RWPE1 (cell line): ENCODE measurements at places on chromosomes 2 and 18.

DNA sequence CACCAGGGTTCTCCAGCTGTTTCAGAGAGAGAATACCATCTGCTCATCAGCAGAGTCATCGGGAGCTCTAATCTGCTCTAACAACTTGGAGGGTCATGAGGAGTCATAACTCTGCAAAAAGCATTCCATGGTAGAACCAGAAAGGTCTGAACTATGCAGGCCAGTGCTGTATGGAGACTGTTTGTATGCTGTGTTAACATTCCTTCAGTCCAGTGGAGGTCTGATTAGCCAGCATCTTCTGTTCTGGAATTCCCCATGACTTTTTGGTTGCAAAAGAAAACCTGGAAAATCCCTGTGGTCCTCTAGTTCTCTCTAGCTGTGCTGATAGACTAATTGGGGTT is 9.4 kb upstream of the ITGB6 start:
- DNase-seq: no peak

- no peak for DNase-seq
These were observed 908.4 kb upstream of the CRIM1 start for GRCh38 chr2:35447215-35447614.

DNA sequence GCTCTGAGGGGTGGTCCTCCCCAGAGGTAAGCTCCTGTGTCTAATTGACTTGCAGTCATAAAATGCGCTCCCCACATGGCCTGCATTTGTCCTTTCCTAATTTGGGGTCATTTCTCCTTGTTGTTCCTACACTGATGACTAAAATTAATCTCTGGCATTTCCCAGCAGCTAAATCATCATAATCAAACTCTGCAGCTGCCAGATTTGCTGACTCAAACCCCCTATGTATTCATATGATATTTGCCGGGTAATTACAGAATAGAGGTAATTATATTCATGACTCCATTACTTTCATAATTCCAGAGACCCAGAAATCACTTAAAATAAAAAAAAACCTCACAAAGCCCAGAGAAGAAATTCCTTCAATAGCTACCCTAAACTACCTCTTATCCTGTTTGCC is 331.4 kb upstream of the KLHL29 start:
- no peak for DNase-seq

- no peak for DNase-seq
These were observed 111.7 kb upstream of the TNP1 start for GRCh38 chr2:216971593-216971992.

GRCh38 chr2:222470802-222471468 is 46.6 kb downstream of the SGPP2 start:
- DNase-seq: no peak

- peak; percentile 9 for DNase-seq
These were observed 14.9 kb downstream of the ZDBF2 start for GRCh38 chr2:206289391-206289790.

DNA sequence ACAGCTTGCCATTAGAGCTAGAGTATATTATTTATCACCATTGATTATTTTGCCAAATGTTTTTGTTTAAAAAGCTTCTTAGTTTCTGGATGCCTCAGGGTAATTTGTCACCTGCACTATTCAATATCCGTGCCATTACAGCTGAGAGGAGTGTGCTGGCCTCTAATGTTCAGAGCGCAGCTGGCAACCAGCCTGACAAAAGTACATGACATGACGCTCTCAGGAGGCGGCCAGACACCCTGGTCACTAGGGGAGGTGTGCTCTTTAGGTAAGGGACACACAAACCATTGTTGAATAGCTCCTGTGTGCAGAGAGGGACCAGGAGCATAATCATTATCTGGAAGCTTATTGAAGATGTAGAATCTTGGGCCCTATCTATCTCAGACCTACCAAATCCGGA is 20.3 kb downstream of the LIMS1 start:
- DNase-seq: no peak

GRCh38 chr2:231930593-231931281 is 4.5 kb upstream of the NPPC start:
- DNase-seq: no peak

DNA sequence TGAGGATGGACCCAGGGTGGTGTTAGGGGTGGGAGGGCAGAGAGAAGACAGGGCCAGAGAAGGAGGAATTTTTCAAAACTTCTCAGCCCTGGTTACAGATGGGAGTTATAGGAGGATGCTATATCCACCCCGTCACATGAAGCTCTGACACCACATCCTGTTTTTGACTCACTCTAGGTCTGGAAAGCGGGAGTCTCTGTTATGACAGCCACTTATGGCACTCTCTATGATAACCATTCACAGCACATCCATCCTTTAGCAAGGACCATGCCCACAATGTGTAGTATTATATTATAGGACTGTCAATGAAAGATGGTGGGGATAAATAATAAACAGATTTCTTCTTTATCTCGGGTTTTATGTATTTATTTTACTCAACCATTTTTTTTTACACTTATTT is 461.2 kb downstream of the CDH2 start:
- no peak for DNase-seq

- no peak for DNase-seq
These were observed 125.0 kb upstream of the WDSUB1 start for GRCh38 chr2:159411460-159411859.

DNA sequence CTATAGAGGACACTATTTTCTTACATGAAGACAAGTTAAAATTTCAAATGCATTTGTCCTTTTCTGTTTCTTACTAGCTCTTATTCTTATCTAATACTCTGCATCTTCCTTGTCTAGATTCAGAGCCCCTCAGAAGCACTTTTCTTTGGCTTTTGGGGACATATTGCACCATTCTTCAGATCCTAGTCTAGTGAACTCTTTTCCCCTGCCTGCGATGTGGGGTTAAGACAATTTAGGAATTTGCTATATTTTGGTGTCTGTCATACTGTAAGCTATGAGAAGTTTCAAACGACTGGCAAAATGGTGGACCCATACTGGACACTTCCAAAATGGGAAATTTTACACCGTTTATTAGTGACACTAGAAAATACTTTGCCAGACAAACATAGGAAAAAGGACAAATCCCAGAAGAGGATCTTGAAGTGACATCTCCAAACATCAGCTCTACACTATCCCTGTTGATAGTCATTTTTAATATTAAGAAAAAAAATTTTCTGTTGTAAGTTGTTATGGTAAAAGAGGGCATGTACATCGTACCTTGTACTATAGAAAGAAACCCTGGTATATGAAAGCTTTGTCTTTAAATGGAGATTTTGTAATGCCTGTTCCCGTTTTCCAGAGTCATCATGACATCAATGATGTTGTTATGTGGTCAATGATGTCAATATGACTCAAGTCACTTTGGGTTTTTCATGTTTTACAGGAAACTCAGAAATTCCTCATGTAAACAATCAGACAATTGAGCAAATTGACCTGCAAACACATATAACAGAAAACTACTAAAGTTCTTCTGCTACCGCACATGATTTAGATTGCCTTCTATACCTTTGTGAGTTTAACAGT is 4.4 kb upstream of the KYNU start:
- peak; percentile 20 for DNase-seq

GRCh38 chr18:38033282-38033681 is 467.7 kb upstream of the CELF4 start:
- DNase-seq: no peak

- peak; percentile 85 for DNase-seq
These were observed 10.6 kb downstream of the DNAJB2 start for GRCh38 chr2:219289537-219290361.

- DNase-seq: no peak
These were observed 1506.6 kb downstream of the LRP1B start for GRCh38 chr2:140624200-140624599.

GRCh38 chr2:216570357-216570756 is 62.9 kb upstream of the IGFBP2 start:
- DNase-seq: no peak

DNA sequence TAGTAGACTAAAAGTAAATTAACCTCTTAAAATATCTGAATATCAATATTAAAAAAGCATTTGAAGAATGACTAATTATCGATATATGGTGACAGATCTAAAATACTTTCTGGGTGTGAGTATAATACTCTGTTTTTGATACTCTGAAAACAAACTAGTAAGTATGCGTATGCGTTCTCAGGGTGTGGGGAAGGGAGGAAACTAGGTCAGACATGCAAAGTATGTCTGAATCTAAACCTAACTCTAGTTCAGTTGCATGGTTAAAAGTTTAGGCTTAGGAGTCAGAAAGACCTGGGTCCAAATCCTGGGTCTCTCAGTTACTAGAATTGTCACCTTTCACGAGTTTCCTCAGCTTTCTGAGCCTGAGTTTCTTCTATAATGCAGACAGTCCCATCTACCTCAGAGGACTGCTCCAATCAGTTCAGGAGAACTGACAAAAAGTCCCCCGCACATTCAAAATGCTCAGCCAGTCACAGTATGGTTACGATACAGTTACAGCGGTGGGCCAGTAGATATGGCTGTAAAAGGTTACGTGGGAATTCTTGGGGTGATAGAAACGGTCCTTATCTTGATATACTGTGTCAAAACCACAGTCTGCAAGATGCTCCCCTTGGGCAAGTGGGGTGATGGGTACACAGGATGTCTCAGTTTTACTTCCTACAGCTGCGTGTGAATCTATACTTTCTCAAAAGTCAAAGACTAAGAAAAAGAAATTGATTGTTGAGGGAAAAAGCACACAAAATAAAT is 29.2 kb downstream of the UNC50 start:
- DNase-seq: no peak

- peak; percentile 41 for DNase-seq
These were observed 5.8 kb downstream of the ARHGAP25 start for GRCh38 chr2:68740400-68740914.

- DNase-seq: no peak
These were observed 39.5 kb downstream of the RNU4ATAC start for GRCh38 chr2:121570036-121570666.

DNA sequence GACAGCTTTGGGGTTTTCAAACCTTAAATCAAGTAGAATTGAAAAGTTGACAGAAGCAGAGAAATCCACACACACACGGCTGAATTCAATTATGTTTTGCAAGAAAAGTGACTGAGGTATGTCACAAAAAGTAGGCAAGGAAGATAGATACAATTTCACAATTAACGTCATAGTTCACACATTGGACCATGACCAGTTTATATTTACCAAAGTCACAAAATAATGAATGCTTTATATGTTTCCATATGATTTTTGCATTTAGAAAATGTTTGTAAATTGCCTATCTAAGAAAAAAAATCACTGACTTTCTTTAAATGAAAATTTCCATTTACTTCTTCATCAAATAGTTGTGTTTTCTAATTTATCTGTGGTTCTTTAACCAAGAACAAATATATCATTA is 29.4 kb upstream of the ZNF516 start:
- no peak for DNase-seq

GRCh38 chr2:3197308-3197707 is 180.3 kb downstream of the EIPR1 start:
- no peak for DNase-seq

GRCh38 chr2:236342951-236343350 is 78.7 kb upstream of the ASB18 start:
- no peak for DNase-seq

DNA sequence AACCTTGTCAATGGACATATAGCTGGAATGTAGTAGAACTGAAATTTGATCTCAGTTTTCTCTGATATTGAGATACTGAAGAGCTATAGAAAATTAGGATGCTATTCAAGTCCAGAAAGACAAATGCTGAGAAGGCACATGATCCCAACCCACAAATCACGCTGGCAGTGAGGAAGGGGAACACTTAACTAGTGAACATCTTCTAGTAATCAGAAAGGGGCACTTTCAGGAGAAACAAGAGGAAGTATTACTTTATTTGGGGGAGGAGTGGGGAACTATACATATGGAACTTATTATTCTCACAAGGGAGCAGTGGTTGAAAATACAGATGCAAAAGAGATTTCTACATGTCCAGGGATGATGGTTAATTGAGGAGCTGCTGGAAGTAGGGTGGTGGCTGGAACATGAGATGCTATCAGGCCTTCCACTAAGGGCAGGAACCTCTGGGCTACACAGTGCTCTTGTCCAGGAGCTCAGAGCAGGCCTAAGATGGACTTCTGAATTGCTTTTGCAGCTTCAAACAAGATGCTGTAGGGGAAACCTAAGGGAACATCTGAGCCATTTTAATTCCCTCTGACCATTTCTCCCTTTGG is 79.3 kb downstream of the TGFA start:
- DNase-seq: no peak

- no peak for DNase-seq
These were observed 473.2 kb upstream of the SPHKAP start for GRCh38 chr2:228654707-228655106.

- DNase-seq: no peak
These were observed 82.4 kb downstream of the EXOC6B start for GRCh38 chr2:72743481-72743880.

GRCh38 chr2:64562148-64562784 is 38.1 kb downstream of the AFTPH start:
- DNase-seq: no peak

GRCh38 chr2:67237288-67237687 is 159.8 kb upstream of the ETAA1 start:
- no peak for DNase-seq

DNA sequence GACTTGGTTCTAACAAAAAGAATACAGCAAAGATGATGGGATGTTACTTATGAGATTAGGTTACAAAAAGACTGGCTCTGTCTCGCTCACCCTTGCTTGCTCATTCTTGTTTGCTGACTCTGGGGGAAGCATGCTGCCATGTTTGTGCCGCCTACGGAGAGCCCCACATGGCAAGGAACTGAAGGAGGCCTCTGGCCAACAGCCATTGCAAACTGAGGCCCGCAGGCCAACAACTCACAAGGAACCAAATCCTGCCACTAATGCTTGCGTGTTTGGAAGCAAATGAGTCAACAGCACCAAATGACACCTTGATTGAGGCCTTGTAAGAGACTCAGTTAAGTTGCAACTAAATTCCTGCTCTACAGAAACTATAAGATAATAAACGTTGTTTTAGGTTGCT is 297.6 kb upstream of the STON1 start:
- no peak for DNase-seq

GRCh38 chr18:32438173-32438572 is 32.5 kb downstream of the GAREM1 start:
- no peak for DNase-seq

- no peak for DNase-seq
These were observed 68.9 kb upstream of the ITM2C start for GRCh38 chr2:230795856-230796255.

DNA sequence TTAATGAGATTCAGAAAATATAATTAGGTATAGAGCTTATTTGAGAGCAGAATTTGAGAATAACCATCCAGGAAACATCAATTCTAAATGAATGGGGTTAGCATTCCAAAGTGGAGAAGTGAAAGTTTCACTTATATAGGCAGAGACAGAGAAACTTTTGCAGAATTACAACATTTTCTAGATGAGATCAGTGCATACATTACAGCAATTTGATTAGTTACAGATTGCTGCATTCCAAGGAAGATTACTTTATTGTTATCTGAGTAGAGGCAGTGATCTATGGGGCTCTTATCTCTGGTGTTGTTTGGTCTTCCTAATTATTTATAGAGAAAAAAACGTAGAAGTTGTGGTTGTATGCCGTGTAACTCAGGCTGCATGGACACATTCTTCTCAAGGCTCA is 373.8 kb upstream of the SYT4 start:
- no peak for DNase-seq
